ENCODE measurements at places on chromosomes 5 and 9.

GRCh38 chr9:129352146-129352865 lies 174.2 kb upstream of the IER5L start:
- no peak for DNase-seq

- peak; percentile 10 for DNase-seq
Measured at GRCh38 chr9:97388721-97389238, 23.1 kb upstream of the TDRD7 start.

- no peak for DNase-seq
Measured at GRCh38 chr5:122352331-122352730, 40.3 kb downstream of the SNCAIP start.

- DNase-seq: no peak
Measured at GRCh38 chr9:103900466-103900865, 193.6 kb upstream of the SMC2 start.

- DNase-seq: no peak
Measured at GRCh38 chr5:125005266-125005665, 258.8 kb upstream of the ZNF608 start.

GRCh38 chr5:35198686-35199085 lies 31.6 kb downstream of the PRLR start:
- peak; percentile 25 for DNase-seq

GRCh38 chr5:130836729-130837649 lies 328.1 kb downstream of the HINT1 start:
- peak; percentile 3 for DNase-seq

DNA sequence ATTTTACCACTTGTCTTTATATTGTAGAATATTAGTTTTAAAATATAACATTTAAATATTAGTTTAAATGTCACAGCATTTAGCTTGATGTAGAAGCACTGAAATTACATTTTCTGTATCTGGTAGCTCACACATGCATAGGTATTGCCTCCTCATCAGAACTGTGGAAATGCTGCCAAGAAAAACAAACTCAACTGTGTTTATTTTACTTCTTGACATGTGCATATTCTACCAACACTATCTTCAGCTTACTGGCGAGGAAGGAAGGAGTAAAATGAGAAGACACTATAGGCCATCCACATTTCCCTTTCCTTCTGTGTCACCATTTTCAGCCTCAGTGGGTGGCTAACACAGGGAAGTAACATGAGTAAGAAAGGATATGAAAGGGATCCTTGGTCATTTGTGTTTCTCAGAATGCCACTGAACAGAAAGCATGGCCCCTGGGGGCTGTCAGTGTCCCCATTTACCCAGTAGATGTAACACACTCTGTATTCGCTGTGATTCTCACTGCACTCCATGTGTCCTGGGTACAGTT lies 81.0 kb upstream of the HTR4 start:
- DNase-seq: peak; percentile 26

- DNase-seq: peak; percentile 31
Measured at GRCh38 chr9:106752581-106752980, 110.4 kb upstream of the ZNF462 start.

DNA sequence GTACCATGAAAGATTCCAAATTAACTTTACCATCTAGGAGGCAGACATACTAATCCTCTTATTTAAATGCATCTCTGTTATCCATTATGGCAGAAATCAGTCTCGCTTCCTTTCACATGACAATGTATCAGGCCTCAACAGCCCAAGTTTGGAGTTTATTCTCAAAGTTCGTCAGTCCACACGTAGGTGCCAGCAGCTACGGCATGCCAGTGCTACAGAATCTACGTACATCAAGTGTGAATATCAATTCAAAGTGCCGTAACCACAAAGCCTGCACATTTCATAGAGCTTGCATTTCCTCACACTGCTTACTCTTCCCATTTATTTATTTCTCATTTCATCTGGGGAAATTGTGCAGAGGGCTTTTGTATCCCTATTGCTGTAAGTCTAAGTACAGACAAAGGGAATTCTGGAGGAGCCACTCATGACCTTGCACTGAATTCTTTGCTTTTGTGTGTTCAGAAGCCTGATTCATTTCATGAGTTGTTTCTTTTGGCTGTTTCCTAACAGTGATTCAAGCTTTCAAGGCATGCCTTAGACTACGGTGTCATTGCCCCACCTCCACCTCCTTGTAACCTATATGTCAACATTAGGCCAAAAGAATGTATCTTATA lies 10.0 kb downstream of the ENC1 start:
- peak; percentile 47 for DNase-seq

DNA sequence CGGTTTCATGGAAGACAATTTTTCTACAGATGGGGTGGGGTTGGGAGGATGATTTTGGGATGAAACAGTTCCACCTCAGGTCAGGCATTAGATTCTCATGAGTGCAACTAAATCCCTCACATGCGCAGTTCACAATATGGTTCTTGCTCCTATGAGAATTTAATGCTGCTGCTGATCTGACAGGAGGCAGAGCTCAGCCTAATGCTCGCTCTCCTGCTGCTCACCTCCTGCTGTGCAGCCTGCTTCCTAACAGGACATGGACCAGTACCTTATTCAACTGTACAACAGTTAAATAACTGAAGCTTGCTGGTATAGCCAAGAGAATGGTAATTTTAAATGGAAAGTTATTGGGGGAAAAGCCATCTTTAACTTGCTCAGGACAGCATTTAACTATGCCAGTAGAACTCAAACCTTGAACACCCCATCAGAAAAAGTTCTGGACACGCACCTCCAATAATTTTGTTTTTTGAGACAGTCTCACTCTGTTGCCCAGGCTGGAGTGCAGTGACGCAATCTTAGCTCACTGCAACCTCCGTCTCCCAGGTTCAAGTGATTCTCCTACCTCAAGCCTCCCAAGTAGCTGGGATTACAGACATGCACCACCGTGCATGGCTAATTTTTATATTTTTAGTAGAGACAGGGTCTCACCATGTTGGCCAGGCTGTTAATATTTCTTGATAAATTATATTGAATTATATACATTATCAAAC lies 27.7 kb downstream of the HMGCR start:
- DNase-seq: no peak

DNA sequence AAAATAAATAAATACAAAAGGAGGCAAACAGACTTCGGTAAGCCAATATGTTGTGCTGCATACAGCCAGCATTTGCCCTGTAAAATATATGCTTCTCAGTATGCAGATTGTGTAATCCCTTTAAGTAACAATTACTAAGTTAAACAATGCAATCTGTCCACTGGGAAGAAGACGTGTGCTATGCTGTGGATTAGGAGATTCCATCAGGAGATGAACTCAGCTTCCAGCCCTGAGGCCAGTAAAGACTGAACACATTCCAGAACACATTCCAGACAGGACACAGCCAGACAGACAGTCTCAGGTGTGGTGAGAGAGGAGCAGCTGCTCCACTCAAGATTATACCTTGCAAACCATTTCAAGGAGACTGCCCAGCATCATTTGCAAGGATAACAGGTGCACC lies 97.8 kb downstream of the MPDZ start:
- peak; percentile 26 for DNase-seq

DNA sequence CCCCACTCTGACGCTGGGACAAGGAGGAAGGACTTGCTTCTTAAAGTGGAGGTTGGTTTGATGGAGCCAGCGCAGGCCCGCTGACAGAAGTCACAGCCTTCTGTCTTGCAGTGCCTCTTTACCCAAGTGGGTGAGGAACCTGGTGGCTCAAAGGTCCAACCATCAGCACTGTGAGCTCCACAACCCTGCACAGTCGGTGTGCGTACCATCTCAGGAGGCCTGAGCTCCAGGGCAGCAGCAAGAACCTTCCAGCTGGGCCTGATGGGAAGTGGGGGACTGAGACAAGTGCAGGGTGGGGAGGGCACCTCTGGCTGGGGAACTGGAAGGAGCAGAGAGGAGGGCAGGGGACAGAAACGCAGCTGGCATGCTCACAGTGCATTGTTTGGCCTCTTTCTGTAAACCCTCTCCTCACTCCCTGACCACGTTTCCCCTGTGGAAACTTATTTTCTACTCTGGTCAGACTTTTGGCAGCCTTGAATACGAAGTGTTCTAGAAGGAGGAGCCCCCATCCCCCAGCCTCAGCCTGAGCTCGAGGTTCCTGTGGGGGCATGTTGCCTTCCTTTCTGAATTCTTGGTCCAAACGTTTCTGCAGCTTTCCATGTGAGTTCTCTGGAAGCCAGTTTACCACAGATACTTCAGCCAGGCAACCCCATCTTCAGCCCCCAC lies 178.5 kb upstream of the PITX1 start:
- no peak for DNase-seq

- peak; percentile 53 for DNase-seq
Measured at GRCh38 chr9:137070906-137071275, 534 bp upstream of the SAPCD2 start.

GRCh38 chr5:148595697-148596096 lies 58.6 kb downstream of the HTR4 start:
- DNase-seq: no peak

- peak; percentile 30 for DNase-seq
Measured at GRCh38 chr9:2574203-2574602, 47.4 kb upstream of the VLDLR start.

DNA sequence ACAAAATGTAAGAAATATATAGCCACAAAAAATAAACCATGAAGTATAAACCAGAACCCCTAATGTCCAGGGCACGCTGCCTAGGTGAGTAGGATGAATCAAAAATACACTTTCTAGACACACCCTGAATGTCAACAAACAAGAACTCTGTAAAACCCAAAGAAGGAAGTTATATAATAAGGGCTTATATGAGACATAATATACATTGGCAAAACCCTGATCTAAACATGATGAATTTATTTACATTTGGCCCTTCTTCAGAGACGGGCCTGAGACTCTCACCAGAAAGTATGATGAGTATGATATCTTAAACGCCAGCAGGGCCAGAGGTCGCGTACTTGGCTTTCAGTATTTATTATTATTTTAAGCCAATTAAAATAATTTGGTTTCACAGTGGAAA lies 125.1 kb upstream of the FST start:
- no peak for DNase-seq

GRCh38 chr9:83281306-83282255 lies 218.6 kb upstream of the RASEF start:
- peak; percentile 44 for DNase-seq

- peak; percentile 64 for DNase-seq
Measured at GRCh38 chr5:163760498-163760897, 255.1 kb downstream of the MAT2B start.

DNA sequence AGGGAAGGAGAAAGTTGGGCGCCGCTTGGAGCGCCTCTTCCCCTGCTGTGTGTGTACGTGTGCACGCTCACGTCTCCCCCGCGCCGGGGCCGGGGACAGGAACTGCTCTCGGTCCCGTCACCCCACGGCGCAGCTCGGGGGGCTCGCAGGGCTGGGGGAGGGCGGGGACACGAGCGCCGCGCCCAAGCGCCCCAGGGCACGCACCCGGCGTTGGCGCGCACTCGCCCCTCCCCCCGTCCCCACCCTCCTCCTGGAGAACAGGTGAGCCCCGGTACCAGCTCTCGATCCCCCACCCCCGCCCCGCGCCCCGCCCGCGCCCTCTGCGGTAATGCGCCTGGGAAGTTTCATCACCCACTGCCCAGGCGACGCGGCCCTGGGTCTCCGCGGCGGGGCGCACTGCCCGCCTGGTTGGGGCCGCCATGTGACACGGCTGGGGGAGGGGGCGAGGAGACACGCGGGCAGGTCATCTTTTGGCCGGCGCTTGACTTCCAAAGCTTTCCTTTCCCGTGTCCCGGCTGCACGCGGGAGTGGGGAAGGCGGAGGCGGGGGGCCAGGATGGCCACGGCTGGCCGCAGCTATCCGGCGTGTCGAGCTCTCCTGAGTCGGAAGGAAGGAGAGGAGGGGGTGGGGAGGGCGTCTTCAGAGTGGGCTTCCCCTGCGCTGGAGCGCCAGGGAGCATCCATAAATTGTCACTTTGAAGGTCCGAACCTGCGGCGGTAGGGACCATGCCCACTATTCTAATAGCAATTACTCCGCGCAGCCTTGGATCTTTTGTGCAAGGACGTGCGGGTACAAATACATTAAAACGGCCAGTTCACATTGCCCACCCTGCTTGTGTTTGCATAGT lies 1.5 kb upstream of the STC2 start:
- DNase-seq: peak; percentile 61

All from RPMI7951 (cell line).